ENCODE measurements at places on chromosomes 13 and 19.

DNA sequence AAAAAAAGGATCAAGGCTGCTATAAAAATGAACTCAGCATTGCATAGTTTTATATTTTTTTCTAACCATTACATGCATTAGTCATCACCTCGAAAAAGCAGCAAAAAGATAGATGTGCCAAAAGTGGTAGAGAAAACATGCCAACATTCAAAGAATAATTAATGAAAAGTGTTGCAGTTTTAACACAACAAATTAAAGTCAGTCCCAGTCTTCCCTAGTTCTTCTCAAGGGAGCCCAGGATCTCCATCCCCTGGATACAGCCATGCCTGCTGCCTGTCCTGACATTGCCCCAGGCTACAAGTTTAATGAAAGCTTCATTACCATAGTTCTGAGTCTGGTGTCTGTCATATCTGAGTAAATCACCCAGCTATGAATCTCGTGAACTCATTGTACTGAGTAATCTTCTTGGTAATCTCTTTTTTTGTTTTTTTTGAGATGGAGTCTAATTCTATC, 116.6 kb upstream of the KLF12 start:
- H3K4me3 ChIP-seq, result no peak overlapping the region
- no peaks in the 10 kb centered on the region for H3K27me3 ChIP-seq
- no peak overlapping the region for H3K27ac ChIP-seq
- no peaks in the 10 kb centered on the region for H3K36me3 ChIP-seq

DNA sequence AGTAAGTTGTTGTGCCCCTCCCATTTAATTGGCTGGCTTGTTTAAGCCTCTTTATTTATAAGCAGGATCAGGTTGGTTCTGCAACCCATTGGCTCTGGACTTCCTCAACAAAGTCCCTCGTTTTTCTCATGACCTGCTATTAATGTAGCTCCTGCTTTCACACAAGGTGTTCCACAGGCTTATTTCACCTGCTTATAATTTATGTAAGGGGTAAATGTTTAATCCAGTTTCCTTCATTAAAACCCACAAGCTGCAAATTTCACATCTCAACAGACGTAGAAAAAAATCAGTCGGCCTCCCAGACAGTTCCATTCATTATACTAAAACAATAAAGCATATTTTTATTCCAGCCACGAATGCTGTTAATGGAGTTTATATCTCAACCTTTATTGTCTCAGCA, 86.1 kb downstream of the TBC1D4 start:
- H3K27me3 ChIP-seq, result no peaks in the 10 kb centered on the region
- no peak for DNase-seq
- H3K36me3 ChIP-seq, result no peaks in the 10 kb centered on the region
- no peak overlapping the region for H3K27ac ChIP-seq
- no peak overlapping the region for H3K4me3 ChIP-seq

- H3K27ac ChIP-seq, result peak overlapping the region; percentile 85
- no peak overlapping the region for H3K4me3 ChIP-seq
- H3K4me1 ChIP-seq, result peaks cover 12% of the 10 kb centered on the region
- H3K27me3 ChIP-seq, result no peaks in the 10 kb centered on the region
- peaks cover 20% of the 10 kb centered on the region for H3K36me3 ChIP-seq
- DNase-seq, result no peak
Observed at GRCh38 chr13:98875146-98875729, 102.6 kb downstream of the DOCK9 start.

DNA sequence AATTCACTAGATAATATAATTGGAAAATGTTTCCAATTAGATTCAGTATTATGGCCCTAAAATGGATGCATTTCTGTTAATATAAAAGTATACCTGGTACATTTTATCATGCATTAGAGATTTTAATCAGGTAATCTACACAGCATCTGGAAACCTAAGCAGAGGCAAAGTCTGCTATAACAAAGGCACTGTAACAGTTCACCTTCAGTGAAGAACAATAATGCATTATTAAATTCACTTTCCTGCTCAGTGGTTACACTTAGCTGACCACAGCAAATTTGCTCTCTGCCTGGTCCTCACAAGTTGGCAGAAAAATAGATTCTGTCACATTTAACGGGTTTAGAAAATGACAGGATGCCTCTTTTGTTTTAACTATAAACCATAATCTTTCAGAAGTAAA, 326.9 kb downstream of the DACH1 start:
- no peak overlapping the region for H3K27ac ChIP-seq
- no peak overlapping the region for H3K4me3 ChIP-seq
- no peak for DNase-seq
- H3K36me3 ChIP-seq, result no peaks in the 10 kb centered on the region
- no peaks in the 10 kb centered on the region for H3K27me3 ChIP-seq

- DNase-seq, result no peak
- H3K4me3 ChIP-seq, result no peak overlapping the region
- H3K4me1 ChIP-seq, result no peaks in the 10 kb centered on the region
Observed at GRCh38 chr13:77774181-77774580, 76.7 kb downstream of the SLAIN1 start.

GRCh38 chr19:14248578-14249011, 42.6 kb upstream of the ADGRL1 start:
- DNase-seq, result peak; percentile 95
- no peaks in the 10 kb centered on the region for H3K36me3 ChIP-seq
- H3K4me1 ChIP-seq, result no peaks in the 10 kb centered on the region
- H3K4me3 ChIP-seq, result peak overlapping the region; percentile 62
- peak overlapping the region; percentile 29 for H3K27ac ChIP-seq

- H3K4me1 ChIP-seq, result no peaks in the 10 kb centered on the region
- no peaks in the 10 kb centered on the region for H3K36me3 ChIP-seq
- H3K27me3 ChIP-seq, result no peaks in the 10 kb centered on the region
- peak; percentile 75 for DNase-seq
- no peak overlapping the region for H3K27ac ChIP-seq
Observed at GRCh38 chr19:5828661-5829566, 10.6 kb downstream of the FUT6 start.

GRCh38 chr13:43359536-43359935, 336.1 kb downstream of the DNAJC15 start:
- no peak for DNase-seq
- H3K36me3 ChIP-seq, result no peaks in the 10 kb centered on the region
- H3K27me3 ChIP-seq, result no peaks in the 10 kb centered on the region
- peak overlapping the region; percentile 53 for H3K27ac ChIP-seq
- H3K4me1 ChIP-seq, result peaks cover 20% of the 10 kb centered on the region
- peak overlapping the region; percentile 43 for H3K4me3 ChIP-seq

DNA sequence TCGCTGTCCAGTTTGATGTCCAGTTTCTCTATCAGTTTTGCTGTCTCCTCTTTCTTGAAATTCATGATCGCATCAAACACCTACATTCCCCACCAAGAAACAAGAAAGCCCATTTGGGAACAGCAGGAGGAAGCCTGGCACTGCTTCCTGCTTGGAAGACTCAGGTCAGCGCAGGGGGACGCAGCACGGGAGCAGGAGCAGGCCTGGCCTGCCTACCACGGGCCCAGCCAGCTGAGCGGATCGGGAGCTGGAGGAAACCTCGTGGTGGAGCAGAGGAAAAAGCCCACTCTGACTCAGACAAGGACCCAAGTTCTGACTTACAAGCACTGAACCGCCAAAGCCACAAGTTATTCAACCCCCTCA, 3.9 kb downstream of the EEF2 start:
- peak overlapping the region; percentile 29 for H3K4me3 ChIP-seq
- peaks cover 85% of the 10 kb centered on the region for H3K36me3 ChIP-seq
- H3K27me3 ChIP-seq, result no peaks in the 10 kb centered on the region
- H3K4me1 ChIP-seq, result no peaks in the 10 kb centered on the region
- DNase-seq, result no peak

DNA sequence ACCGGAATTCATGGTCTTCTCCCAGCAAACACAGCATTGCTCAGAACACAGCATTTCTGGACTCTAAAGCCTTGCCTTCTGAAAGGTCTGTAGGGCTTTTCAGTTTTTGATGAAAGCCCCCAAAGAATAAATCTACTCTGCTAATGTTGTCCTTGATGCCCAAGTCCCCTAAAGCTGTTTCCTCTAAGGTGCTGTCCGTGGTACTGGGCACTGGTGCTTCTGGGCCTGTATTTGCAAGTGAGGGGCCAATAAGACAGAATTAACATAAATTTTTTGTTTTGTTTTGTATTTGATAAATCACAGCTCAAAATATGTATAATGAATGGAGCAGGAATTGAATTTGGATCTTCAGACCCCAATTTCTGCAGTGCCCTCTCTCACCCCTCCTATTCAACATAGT, 12.1 kb upstream of the LGALS13 start:
- no peak for DNase-seq
- H3K27ac ChIP-seq, result no peak overlapping the region
- no peaks in the 10 kb centered on the region for H3K36me3 ChIP-seq
- no peaks in the 10 kb centered on the region for H3K27me3 ChIP-seq

DNA sequence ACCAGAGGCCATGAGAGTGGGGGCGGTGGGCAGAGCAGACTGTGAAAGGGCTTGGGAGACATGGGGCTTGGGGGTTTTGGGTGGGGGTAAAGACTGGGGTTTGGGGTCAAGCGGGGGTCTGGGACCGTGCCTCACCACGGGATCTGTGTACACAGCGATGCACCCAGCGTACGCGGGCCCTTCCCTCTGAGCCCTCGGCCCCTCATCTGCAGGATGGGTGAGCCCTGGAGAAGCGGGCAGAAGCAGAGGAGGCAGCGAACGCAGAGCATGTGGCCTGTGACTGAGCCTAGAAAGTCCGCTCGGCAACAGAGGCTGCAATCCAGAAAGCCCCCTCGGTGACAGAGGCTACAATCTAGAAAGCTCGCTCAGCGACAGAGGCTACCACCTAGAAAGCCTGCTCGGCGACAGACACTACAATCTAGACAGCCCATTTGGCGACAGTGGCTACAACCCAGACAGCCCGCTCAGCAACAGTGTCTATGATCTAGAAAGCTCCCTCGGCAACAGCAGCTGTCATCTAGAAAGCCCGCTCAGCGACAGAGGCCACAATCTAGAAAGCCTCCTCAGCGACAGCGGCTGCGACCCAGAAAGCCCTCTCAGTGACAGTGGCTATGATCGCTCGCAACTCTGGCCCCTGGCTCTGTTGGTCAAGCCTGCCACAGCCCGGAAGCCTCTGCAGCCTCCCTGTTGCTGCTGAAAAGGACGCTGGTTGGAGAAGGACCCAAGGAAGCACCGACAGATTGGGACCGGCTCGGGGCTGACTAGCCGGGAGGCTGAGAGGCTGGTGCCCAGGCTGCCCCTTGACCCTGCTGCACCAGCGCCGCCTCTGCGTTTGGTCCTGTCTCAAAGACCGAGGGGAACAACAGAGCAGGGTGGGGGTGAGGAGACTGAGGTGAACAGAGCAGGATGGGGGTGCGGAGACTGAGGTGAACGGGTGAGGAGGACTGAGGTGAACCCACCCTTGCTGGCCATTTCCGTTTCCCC, 68.6 kb downstream of the SPACA7 start:
- peaks cover 3% of the 10 kb centered on the region for H3K36me3 ChIP-seq
- DNase-seq, result peak; percentile 21
- H3K27me3 ChIP-seq, result no peaks in the 10 kb centered on the region
- no peaks in the 10 kb centered on the region for H3K4me1 ChIP-seq
- no peak overlapping the region for H3K4me3 ChIP-seq

GRCh38 chr13:95235199-95235756, 66.0 kb downstream of the ABCC4 start:
- no peaks in the 10 kb centered on the region for H3K27me3 ChIP-seq
- H3K4me1 ChIP-seq, result no peaks in the 10 kb centered on the region
- no peak overlapping the region for H3K27ac ChIP-seq

GRCh38 chr19:963486-963951, 20.6 kb upstream of the WDR18 start:
- H3K27me3 ChIP-seq, result no peaks in the 10 kb centered on the region
- no peak overlapping the region for H3K27ac ChIP-seq
- H3K4me3 ChIP-seq, result 0 out of 3 replicates have a peak overlapping the region, but pooled peaks have one; percentile 17
- peaks cover 37% of the 10 kb centered on the region for H3K36me3 ChIP-seq
- no peak for DNase-seq

DNA sequence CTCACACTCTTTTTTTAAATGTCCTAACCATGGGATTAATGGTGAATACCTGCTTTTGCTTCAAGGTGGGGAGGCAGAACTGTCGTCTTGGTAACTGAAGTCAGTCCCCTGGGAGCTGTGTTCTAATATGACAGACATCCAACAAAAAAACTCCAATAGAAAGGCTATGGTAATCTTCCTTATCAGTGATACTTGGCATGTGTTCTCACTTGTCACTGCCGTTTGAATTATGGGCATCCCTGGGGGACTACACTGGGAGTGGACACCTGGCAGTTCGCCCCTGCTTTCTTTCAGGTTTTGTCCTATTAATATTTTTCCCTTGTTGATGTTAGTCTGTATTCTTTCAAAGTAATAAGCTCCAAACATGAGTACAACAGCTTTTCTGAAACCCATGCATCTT, 252.6 kb downstream of the SLITRK5 start:
- H3K36me3 ChIP-seq, result no peaks in the 10 kb centered on the region
- H3K27ac ChIP-seq, result no peak overlapping the region
- no peaks in the 10 kb centered on the region for H3K4me1 ChIP-seq
- no peak overlapping the region for H3K4me3 ChIP-seq
- H3K27me3 ChIP-seq, result no peaks in the 10 kb centered on the region

DNA sequence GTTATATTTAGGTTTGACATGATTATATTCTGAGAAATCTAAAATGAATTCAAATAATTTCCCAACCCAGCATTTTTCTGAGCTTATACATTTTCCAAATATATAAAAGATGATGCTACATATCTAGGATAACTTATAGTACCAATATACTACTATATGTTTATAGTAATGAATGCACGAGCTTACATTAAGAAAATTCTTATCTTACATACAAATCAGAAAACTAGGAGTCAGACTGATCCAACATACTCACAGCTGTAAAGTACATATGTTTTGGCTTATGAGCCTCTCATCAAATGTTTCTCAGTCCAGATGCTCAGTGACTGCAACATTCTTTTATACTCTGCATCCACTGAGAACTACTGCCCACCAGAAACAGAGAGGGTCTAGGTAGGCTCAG, 491.3 kb upstream of the KLF12 start:
- no peak overlapping the region for H3K4me3 ChIP-seq
- H3K27me3 ChIP-seq, result no peaks in the 10 kb centered on the region
- no peak for DNase-seq
- H3K27ac ChIP-seq, result no peak overlapping the region
- H3K4me1 ChIP-seq, result peaks cover 2% of the 10 kb centered on the region

DNA sequence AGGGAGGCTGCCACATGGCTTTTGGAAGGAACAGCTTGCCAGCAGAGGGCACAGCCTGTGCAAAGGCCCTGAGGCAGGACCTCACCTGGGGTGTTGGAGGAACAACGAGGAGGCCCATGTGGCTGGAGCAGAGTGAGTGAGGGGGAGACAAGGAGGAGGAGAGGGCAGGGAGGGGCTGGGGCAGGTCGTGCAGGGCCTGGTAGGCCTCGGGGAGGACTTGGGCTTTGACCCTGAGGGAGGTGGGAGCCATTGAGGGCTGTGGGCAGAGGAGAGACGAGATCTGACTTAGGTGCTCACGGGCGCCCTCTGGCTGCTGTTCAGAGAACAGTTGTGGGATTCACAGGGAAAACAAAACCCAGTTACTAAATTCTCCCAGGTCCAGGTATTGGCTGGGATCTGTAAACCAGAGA, 25.2 kb downstream of the ZNRF4 start:
- peak overlapping the region; percentile 27 for H3K4me3 ChIP-seq
- H3K27me3 ChIP-seq, result no peaks in the 10 kb centered on the region
- no peak overlapping the region for H3K27ac ChIP-seq
- DNase-seq, result peak; percentile 64
- no peaks in the 10 kb centered on the region for H3K4me1 ChIP-seq
